ENCODE measurements at places on chromosomes 16 and 17.
A peak's percentile ranks its signal among the peaks of the same experiment; 100 is the strongest.

- DNase-seq, result peak; percentile 38
Measured at GRCh38 chr17:4950075-4950745, 709 bp upstream of the ENO3 start.

GRCh38 chr16:66487580-66488275 lies 60.6 kb downstream of the BEAN1 start:
- no peak for DNase-seq

- no peak for DNase-seq
Measured at GRCh38 chr17:81153340-81153803, 11.9 kb upstream of the PVALEF start.

DNA sequence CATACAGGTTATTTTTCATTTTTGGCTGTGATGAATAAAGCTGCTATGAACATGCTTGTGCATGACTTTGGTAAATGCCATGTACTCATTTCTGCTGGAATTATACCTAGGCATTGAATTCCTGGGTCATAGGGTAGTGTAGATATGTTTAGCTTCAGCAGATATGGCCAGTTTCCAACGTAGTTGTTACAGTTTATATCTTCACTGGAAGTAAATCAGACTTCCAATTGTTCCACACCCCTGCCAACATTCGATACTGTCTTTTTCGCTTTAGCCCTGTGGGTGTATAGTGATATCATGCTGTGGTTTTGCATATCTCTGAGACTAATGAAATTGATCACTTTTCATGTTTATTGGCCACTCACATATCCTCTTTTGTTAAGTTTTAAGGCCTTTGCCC lies 50.4 kb downstream of the ARHGAP27 start:
- DNase-seq, result no peak
